Activated CD4-positive, alpha-beta T cell treated with anti-CD3 and anti-CD28 coated beads, Interleukin-2, Interleukin-4, amounts not matched to agents 100 ng/mL and 50 ng/mL, durations not matched to agents 16 hours and 8 hours (primary cell): ENCODE measurements at places on chromosomes 4 and X.
A peak's percentile ranks its signal among the peaks of the same experiment; 100 is the strongest.

GRCh38 chr4:143353797-143354196 lies 17.1 kb downstream of the GAB1 start:
- DNase-seq, result no peak

GRCh38 chr4:155818639-155819038 lies 47.4 kb downstream of the ASIC5 start:
- DNase-seq, result no peak

GRCh38 chr4:2939383-2940243 lies 23.6 kb downstream of the NOP14 start:
- DNase-seq, result no peak

GRCh38 chr4:157572284-157572683 lies 351.8 kb downstream of the GRIA2 start:
- no peak for DNase-seq

DNA sequence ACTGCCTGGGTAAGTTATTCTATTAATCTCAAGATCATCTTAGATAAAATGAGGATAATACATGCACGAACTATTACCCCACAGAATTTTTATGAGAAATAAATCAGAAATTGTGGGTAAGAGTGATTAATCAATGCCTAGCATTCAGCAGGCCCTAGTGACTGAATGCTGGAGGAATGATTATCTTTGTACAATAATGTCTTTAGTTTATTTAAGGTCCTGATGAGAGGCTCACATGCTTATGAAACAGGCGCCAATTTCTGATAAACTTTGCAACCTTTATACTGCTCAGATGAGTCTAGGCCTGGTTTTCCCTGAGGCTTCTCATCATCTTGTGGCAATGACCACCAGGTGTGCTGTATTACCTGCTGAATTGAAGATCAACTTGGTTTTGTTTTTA lies 27.8 kb upstream of the BMP2K start:
- DNase-seq, result no peak

GRCh38 chrX:127884921-127885320 lies 167.3 kb downstream of the ACTRT1 start:
- no peak for DNase-seq

- no peak for DNase-seq
These were observed 7.0 kb downstream of the VAMP7 start for GRCh38 chrX:155888139-155888538.

DNA sequence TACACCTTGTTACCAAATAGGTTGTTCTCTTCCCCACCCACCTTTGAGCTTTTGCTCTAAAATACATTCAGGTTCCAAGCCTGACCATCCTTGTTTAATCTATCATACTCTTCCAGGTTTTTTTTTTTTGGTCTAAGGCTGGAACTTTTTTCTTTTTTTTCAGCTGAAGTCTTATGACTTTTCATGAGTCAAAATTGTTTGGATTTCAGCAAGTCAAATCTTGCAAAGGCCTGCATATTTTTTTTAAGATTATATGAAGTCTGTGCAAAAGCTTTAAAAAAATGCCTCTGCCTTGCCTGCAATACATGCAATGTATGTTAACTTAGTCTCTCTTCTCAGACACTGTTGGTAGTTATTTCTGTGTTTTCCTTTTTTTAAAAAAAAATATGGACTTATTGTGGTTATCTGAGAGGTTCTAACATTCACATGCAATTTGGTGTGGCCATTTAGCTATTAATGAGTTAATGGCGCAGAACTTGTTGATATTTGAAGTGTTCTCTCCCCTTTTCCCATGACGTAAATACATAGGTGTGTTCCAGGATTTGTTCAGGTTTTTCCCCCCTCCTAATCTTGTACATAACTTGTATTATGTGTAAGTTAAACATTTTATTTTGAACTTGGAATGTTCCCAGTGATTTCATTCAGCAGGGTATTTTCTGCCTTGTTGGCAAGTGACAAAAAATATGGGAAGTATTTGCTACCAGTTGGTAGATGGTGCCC lies 58.7 kb downstream of the CCKAR start:
- no peak for DNase-seq

DNA sequence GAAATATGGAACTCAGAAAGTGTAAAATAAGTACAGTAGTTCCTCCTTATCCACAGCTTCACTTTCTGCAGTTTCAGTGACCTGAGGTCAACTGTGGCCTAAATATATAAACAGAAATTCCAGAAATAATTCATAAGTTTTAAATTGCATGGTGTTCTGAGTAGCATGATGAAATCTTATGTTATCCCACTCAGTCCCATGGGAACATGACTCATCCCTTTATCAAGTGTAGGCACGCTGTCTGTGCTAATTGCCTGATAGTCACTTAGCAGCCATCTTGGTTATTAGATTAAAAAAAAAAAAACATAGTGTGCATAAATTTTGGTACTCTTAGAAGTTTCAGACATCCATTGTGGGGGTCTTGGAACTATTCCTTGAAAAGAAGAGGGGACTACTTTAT lies 983.4 kb upstream of the ADGRL3 start:
- DNase-seq, result no peak

DNA sequence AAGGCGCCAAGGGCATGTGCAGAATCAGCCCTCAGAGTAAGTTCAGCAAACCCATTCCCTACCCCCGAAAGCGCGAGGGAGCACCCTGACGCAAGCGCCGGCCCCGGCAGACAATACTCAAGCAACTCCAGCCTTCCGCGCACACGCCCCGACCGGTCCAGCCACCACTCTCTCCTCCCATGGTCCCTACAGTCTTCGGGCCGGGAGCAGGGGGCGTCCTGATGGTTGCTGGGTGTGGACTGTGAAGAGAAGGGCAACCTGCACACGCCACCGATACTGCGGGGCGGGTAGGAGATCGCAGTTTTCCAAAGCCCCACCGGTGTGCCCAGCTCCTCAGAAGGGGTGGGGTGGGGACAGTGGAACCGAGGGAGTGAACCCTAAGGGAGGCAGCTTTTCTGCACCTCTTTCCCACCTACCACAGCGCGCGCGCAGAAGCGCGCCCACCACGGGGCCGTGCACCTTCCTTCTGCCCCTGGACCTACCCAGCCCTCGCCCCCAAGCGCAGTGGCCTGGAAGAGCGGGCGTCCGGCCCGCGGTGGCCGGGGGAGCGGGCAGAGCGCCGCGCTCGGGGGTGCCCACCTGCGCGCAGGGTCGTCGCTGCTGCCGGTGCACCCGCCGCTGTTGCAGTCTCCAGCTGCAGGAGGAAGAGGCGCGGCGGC lies 650.2 kb upstream of the DIPK2B start:
- peak; percentile 27 for DNase-seq
